ENCODE measurements at places on chromosomes 2 and 18. TPM values are rescaled to one million over a fixed set of nuclear protein-coding genes. Genes with fewer than 3 reads are reported as not detected.

GRCh38 chr18:9731380-9731779, 23.3 kb downstream of the RAB31 start:
- DNase-seq, result no peak

DNA sequence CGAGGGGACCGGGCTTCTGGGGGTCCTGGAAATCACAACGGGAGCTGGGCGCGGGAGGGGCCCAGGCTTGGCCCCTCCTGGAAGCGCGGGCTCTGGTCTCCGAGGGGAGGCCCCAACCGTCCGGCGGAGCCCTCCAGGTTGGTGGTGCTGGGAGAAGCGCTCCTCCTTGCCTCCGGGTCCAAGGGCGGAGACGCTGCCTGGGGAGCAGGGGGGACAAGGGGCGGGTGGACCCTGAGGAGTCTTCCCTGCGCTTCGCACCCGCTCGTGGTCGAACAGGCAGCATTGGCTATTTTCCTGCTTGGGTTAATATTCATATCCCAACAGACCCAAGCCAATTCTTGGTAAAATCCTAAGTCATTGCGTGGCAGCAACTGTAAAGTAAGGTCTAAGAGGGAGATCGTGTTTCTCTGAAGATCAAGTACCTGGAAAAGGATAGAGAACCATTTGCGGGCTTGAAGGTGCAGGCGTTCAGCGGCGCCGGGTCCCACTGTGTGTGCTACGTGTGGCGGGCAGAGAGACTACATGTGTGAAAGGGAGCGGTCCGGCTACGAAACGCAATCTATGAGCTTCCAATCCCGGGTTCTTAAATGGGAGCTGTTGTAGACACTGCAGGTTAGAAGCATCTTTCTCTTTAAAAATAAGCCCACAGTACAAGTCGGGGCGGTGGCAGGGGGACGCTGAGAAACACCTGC, 805 bp downstream of the CIDEA start:
- no peak for DNase-seq

- DNase-seq, result no peak
Measured at GRCh38 chr2:19879120-19879519, 22.7 kb downstream of the TTC32 start.

- DNase-seq, result no peak
Measured at GRCh38 chr18:7778181-7778580, 211.1 kb downstream of the PTPRM start.

GRCh38 chr2:11319939-11320338, 24.5 kb downstream of the ROCK2 start:
- DNase-seq, result no peak

DNA sequence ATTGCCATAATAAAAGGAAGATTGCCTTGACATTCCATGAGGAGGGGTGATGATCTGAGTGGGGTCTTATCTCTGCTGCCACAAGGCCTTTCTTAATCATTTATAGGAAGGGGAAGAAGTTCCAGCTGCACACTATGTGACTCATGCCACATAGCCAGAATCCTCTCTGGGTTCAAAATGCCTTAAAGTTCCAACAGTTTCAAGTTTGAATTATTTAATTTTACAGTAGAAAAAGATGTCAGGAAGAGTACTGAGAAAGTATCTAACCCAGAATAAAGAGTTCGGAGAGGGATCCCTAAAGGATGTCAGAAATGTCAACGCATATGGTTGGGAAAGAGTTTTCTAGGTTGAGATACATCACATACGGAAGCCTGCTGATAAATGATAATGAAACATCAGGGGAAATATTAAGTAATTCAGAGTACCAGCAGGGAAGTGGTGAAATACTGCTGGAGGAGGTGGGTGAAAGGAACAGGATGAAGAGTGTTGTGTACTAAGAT, 999.9 kb downstream of the TSN start:
- DNase-seq, result no peak

DNA sequence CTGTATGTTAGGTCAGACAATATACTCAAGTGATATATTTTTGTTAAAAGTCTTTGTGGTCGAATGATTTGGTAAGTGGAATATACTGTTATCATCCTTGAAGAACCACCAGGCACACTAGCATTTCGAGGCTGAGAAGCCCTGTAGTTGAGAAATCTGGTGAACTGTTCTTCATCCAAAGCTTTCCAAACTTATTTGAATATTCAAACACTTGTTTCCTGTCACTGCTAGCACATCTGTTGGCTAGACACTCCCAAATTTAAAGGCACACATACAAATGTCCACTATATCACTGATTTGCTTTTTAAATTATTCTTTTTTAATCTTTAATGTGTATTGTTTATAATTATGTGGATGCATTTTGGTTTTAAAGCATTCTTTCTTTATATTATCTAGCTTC, 241.9 kb upstream of the CNTNAP5 start:
- DNase-seq, result no peak

MARCHF4 gene
- not detected for total RNA-seq

FAM124B gene
- total RNA-seq, result 0.44 TPM

REG3G gene
- total RNA-seq, result not detected

Measured in esophagus squamous epithelium (tissue), 5 donors.